ENCODE measurements at places on chromosomes 12 and 14.

DNA sequence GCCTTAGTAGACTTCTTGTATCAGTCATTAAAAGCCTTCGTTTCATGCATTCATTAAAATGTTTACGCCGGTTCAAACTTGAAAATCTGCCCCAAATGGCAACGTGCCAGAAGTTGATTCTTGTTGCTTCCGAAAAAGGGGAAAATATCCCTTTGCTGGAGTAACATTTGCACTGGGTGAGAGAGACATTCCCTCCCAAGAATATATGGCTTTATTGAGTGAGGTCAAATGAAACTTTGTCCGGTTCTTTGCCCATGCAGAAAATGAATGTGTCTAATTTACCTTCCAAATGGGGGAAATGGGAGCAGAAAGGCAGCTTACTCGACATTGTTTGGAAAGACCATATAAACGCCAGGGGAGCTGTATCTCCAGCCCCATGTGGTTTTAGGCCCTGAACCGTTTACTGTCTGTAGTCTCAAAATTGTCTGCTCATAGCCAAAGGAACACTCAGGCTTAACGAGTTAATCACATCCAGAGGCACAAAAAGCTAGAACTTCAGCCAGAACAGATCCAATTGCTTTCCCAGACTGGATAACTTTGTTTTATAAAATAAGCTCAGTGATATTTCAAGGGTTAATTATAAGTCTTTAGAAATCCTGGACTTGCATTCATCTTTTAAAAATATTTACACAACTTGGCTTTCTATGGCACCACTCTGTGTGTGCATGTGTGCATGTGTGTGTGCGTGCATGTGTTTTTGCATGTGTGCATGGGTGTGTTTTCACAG is 2.9 kb upstream of the EMP1 start:
- no peak for DNase-seq

GRCh38 chr12:6266541-6266966 is 43.9 kb upstream of the PLEKHG6 start:
- no peak for DNase-seq

DNA sequence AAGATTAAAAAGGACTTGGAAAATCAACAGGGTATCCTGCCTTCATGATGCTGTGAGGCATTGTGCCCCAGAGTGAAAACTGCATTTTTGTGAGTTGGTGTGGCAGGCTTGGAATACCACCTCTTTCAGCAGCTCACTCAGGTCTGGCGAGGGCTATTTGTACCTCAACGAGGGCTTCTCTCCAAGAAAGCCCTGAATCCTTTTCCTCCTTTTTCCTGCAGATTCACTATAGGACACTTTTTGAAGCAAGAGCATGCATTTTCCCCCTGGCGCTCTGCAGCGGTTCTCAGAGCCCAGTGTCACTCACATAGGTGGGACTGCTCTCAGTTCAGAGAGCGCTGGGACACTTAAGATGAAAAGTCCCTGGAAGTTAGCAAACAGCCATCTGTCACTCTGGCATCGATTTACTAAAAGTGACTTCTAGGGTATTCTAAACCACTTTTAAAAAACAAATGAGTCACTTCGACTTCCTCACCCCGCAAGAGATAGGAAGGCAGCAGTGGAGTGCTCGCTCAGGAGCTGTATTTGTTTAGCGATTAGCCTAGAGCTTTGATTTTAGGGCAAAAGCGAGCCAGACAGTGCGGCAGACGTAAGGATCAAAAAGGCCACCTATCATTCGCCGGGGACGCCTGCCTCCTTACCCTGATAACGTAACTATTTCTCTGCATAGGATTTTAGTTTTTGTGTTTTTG is 782 bp upstream of the LGR5 start:
- no peak for DNase-seq

DNA sequence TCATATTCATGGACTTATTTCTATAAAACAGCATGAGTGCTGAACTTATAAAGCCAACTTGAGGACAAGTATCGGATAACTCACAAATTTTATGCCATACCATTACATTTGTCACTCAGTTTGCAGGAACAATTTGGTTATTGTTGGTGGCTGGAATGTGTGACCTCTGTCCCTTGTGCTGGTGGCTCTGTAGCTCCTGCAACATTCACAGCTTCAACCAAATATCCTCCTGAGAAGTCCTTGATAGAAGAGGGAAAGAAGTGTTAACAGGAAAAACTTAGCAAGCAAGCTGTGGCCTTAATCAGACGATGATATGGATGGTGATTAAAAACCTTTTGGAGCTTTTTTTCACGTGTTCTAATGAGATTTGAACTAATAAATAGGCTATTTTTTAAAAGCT is 61.0 kb upstream of the DNM1L start:
- no peak for DNase-seq

DNA sequence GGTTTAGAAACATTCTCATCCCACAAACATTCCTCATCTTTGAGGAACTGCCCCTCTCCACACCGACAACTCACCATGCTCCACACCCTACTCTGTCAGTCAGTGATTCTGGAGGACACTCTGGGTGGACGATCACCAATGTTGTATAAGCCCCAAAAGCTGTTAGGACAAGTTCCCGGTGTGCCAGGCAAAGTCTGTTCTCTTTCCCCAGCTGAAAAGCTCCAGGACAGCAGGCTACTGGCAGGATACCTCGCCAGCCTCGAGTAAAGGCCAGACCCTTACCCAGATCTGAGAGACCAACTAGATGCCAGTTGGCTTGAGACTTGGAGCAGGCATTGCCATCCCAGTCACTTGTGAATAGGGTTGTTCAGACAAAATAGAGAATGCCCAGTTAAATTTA is 12.0 kb downstream of the KRT5 start:
- DNase-seq, result no peak

GRCh38 chr12:117052386-117053049 is 46.7 kb downstream of the TESC start:
- DNase-seq, result no peak

DNA sequence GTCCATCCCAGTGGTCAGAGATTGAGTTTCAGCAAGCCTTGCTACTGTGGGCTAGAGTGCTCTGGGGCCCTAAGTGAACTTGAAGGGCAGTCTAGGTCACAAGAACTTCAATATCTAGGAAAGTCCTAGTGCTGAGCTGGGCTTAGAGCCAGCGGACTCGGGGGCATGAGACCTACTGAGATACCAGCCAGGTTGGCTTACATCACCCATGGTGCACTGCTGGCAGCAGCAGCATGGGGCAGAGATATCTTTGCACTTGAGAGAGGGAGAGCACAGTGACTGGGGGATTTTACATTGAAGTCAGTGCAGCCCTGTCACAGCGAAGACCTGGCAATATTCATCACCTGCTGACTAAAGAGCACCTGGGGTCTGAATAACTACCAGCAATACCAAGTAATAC is 158.3 kb upstream of the PRKD1 start:
- DNase-seq, result no peak

GRCh38 chr14:96081767-96082400 is 42.7 kb downstream of the C14orf132 start:
- DNase-seq, result no peak

DNA sequence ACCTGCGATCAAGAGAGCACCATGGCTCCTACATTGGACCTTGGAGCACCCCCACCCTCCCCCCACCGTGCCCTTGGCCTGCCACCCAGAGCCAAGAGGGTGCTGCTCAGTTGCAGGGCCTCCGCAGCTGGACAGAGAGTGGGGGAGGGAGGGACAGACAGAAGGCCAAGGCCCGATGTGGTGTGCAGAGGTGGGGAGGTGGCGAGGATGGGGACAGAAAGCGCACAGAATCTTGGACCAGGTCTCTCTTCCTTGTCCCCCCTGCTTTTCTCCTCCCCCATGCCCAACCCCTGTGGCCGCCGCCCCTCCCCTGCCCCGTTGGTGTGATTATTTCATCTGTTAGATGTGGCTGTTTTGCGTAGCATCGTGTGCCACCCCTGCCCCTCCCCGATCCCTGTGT is 1.8 kb upstream of the RNU7-1 start:
- DNase-seq, result no peak

- DNase-seq, result no peak
Observed at GRCh38 chr12:57729321-57729844, 9.2 kb downstream of the AGAP2 start.

DNA sequence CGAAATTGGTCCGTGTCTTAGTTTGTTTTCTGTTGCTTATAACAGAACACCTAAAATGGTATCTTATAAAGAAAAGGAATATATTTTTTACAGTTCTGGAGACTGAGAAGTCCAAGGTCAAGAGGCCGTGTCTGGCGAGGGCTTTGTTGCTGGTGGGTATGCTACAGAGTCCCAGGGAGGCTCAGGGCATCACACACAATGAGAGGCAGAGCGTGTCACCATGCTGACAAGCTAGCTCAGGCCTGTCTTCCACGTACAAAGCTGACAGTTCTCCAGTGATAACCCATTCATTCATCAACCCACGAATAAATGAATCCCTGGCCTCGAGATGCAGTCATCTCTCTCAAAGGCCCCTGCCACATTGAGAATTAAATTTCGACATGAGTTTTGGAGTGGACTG is 56.7 kb upstream of the AEBP2 start:
- DNase-seq, result no peak

GRCh38 chr12:27226407-27226929 is 17.6 kb upstream of the STK38L start:
- DNase-seq, result no peak

All from stimulated activated naive CD4-positive, alpha-beta T cell treated with Interleukin-2 at 50 U/mL for 16 hours (primary cell).